AG08396 (cell line): ENCODE measurements at places on chromosomes 7 and 10.

- no peak for DNase-seq
These were observed 2.7 kb upstream of the CUL2 start for GRCh38 chr10:35092851-35093250.

GRCh38 chr10:8269976-8270375 lies 215.5 kb downstream of the GATA3 start:
- DNase-seq, result no peak

- DNase-seq, result peak; percentile 10
These were observed 185.6 kb downstream of the ANK3 start for GRCh38 chr10:60203993-60204618.

GRCh38 chr10:129495698-129496097 lies 28.7 kb downstream of the MGMT start:
- no peak for DNase-seq

- DNase-seq, result no peak
These were observed 438.3 kb downstream of the RPS24 start for GRCh38 chr10:78471723-78472550.

GRCh38 chr7:12244129-12244528 lies 33.0 kb downstream of the TMEM106B start:
- peak; percentile 11 for DNase-seq

DNA sequence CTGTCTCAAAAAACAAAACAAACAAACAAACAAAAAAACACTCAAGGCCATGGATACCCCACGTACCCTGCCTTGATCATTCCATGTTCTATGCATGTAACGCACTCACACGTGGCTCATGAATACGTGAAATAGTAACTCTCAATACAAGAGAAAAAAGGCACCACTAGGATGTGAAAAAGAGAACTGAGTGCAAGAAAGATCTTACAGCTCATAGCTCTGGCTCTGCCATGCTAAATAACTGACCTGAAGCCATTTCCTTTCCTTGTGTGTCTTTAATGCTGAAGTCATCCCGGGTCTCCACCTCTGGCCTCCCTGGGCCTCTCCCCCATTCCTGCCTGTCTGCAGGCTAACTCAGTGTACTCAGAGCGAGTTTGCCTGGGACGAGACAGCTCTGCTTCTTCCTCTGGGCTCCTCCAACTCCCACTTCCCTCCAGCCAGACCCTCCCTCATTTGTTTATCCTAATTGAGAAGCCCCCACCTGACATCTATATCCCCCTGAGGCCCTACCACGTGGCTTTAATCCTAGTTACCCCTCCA lies 117.3 kb downstream of the PRPF18 start:
- no peak for DNase-seq

- no peak for DNase-seq
These were observed 304.7 kb upstream of the GRM3 start for GRCh38 chr7:86339051-86339450.

DNA sequence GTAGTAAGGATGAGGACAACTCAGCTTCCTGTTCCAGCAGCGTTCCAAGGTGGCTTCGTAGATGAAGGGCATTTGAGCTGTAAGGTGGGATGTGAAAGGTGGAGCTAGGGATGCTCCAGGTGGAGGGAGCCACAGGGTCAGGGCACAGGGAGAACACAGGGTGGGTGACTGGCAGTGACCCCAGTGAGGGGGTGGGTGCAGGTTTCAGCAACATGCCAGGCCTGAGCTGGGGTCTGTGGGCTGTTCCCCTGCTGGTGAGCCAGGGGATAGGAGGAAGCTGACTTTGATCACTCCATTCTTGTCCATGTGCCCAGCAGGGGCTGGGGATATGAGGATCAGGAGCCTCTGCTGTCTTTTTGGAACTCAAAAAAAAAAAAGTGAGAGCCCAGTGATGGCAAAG lies 33.2 kb downstream of the CDH23 start:
- DNase-seq, result no peak

GRCh38 chr10:90288391-90288933 lies 569.4 kb downstream of the HTR7 start:
- peak; percentile 16 for DNase-seq

GRCh38 chr10:114795039-114795438 lies 26.5 kb upstream of the FHIP2A start:
- DNase-seq, result no peak

GRCh38 chr10:3107426-3107961 lies 40.1 kb downstream of the PFKP start:
- DNase-seq, result peak; percentile 95

GRCh38 chr10:1249142-1249920 lies 193.1 kb downstream of the WDR37 start:
- no peak for DNase-seq

GRCh38 chr7:113283861-113284260 lies 165.5 kb upstream of the SMIM30 start:
- DNase-seq, result peak; percentile 25

DNA sequence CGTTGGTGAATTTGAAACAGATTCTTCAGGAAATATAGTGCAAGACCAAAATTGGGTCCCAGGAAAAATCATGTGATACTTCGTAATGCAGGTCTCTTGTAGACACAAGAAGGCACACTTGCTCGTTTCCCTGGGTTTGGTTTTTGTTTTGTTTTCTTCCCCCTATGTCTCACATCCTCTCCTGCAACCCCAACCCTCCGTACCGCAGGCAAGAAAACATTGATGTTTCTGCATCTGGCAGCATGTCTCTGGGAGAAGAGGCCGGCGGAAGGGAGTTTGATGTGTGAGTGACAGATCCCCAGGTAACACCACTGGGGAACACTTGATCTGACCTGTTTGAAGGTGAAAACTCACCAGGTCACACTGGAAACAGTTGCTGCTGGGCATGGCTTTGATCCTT lies 718.5 kb downstream of the AUTS2 start:
- DNase-seq, result no peak

DNA sequence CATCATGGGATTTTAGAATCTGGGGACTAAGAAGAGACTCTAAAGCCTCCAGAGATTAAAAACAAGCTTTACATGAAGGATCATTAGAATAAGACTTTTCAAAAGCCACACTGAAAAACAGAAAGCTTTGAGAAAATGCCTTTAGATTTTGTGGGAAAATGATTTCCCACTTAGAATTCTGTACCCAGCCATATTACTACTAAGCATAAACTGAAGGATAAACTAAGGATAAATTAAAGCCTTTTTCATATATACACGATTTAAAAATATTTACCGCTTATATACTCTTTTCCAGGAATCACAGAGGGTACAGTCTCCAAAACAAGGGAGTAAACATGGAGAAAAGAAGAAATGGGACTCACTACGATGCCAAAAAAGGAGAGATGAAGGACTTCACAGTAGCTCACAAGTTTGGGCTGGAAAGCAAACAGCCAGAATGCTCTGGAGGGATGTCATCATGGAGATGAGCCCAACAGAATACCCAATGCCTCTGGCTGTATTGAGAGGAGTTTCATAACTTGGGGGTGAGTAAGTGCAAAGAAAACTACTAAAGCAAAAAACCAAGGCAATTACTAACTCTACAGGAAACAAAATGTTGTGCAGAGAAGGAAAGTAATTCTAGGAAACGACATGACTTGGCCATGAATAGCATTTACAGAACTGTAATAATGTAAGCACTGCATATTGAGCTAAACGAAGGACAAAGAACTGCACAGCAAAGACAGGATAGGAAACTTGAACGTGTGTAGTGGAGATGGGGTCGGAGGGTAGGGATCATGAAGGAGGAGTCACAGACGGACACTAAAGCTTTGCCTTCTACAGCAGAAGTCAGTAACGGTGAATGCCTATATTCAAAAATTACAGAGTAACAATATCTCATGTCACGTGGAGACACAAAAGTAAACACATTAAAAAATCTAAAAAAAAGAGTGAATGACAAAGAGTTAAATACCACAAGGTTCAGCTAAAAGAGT lies 61.4 kb upstream of the ASAH2 start:
- peak; percentile 49 for DNase-seq

DNA sequence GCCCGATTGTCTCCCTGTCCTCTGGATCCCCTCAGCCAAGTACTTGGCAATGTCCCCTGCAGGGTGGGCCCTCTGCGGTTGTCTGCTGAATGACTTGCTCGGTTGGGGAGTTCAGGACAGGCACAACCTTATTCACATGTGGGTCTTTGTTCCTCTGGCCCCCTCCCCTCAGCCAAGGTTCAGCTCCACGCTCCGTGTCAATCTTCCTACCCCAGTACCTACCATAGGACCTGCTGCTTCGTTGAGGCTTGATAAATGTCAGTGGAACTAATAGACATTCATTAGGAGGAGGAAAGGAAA lies 7.1 kb downstream of the CPA5 start:
- DNase-seq, result no peak

DNA sequence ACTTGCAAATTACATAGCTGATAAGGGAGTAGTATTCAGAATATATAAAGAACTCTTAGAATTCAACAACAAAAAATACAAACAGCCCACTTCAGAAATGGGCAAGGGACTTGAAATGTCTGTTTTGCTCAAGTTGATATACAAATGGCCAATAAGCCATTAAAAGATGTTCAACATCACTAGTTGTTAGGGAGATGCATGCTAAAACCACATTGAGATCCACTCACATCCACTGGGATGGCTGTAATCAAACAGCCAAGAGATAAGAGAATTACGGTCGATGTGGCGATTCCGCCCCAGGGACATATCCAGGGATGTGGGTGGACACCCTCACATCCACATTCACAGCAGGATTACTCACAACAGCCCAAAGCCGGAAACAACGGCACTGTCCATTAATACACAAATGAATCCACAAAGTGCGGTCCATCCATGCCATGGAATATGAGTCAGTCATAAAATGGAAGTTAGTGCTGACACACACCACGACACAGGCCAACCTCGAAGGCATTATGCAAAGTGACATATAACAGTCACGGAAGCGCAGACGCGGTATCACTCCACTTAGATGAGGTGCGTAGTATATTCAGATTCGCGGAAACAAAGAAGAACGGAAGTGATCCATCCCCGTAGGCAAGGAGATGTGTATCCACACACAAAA lies 227.8 kb downstream of the DNAJB6 start:
- no peak for DNase-seq

GRCh38 chr10:75803816-75804552 lies 372.6 kb downstream of the LRMDA start:
- DNase-seq, result no peak

DNA sequence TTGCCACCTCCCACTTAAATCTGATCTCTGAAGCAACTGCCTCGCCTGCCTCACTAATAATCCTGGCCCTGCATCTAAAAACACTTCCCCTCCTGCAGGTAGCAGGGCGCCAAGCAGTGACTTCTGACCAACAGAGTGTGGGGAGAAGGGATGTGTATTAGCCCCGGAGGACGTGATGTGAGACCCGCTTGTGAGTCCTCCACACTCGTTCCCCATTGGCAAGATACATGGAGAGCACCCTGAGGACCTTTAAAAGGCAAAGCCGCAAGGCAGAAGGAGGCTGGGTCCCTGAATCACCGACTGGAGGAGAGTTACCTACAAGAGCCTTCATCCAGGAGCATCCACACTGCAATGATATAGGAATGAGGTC lies 6.1 kb upstream of the PILRA start:
- DNase-seq, result no peak

- DNase-seq, result no peak
These were observed 1.1 kb upstream of the SFXN4 start for GRCh38 chr10:119166564-119166963.

GRCh38 chr10:113960617-113961181 lies 83.0 kb upstream of the ADRB1 start:
- DNase-seq, result no peak

- peak; percentile 89 for DNase-seq
These were observed 16.7 kb downstream of the GPRIN2 start for GRCh38 chr10:46539596-46540411.
